NCI-H1105 (cell line): ENCODE measurements at places on chromosomes 2 and 18.

DNA sequence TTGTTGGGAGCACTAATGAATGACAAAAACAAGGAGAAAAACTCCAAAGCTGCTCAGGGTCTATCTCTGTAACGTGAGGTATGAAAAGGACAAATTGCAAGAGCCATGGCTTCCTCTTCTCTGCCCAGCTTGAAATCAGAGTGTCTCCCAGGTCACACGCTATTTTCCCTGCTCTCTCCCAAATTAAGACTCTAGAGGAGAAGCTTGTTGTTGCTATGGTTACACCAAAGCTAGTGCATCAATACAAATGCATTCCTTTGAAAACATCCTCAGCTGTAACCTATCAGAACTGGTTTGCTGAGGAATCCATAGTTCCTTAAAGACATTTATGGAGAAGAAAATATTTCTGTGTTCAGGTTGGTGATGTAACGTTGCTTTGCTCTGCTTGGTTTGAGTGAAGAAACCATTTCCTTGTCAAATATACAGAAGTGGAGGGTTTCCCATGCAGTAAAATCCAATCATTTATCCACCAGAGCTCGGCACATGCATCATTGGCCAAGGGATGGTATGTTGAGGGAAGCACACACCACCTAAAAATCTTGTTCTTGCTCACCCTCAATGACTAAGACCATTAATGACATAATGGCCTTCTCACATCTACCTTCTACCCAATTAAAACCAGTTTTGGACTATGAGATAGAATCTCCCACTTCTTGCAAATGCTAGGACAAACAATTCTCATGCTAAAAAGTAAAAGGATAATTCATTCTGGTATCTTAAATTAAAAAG is 2135.6 kb upstream of the CELF4 start:
- DNase-seq: no peak

DNA sequence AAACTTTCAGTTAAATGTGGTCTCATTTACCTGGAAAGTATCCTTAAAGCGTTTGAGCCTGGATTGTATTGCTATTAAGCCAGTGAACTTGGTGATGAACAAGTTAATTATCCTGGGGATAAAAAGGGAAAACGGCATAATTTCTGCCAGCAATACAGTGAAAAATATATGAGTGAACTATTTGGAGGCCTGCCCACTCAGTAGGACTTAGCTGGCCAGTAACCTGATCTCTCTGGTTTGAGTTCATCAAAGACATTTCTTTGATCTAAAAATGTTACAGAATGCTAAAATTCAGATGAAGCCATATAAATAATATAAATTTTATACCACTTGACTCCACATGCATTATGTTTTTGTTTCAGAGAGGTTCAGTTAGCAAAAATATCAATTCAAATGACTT is 241.1 kb upstream of the VWC2L start:
- no peak for DNase-seq

GRCh38 chr2:240426845-240427721 is 8.4 kb upstream of the GPC1 start:
- no peak for DNase-seq

DNA sequence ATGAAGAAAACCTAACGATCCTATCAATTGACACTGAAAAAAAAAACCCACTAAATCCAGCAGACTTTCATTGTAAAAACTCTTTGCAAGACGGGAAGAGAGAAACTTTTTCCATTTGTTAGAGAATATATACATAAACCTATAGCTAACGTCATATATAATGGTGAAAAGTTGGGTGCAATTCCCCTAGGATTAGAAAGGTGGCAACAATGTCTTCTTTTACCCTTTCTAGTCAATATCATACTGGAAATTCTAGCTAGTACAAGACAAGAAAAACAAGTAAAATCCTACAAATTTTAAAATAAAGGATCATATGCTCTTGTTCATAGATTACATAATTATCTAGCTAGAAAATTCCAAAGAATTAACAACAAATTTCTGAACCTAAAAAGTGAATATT is 1596.5 kb upstream of the LRRTM1 start:
- DNase-seq: no peak

DNA sequence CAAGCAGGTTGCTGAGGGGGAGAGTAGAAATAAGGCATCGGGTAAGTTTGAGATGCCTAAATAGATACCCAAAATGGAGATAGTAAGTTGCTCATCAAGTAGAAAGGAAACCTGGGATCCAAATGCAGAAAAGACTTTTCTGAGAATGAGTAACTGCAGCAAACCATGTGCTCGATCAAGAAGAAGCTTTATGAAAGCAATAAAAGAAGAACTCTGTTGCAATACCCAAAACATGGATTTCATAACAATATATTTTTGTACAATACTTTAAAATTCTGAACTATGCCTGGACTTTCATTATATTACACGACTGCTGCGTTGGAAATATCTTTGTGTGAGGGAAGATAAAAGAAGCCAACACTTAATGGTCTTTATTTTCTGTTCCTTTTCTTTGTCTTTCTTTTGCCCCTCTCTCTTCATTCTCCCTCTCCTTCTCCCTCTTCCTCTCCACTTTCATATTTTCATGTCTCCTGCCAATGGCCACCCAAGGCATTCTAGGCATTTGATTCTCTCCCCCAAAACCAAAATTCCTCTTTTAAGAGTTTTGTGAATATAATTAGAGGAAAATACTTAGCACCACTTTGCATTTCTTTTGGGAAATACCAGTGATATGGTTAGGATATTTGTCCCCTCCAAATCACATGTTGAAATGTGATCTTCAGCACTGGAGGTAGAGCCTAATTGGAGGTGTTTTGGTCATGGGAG is 257.6 kb downstream of the MREG start:
- DNase-seq: no peak

GRCh38 chr18:79491081-79491551 is 95.4 kb downstream of the NFATC1 start:
- no peak for DNase-seq

- DNase-seq: no peak
These were observed 54.4 kb downstream of the PMAIP1 start for GRCh38 chr18:59954241-59954640.

GRCh38 chr2:208101716-208102631 is 22.4 kb downstream of the CRYGD start:
- DNase-seq: no peak

DNA sequence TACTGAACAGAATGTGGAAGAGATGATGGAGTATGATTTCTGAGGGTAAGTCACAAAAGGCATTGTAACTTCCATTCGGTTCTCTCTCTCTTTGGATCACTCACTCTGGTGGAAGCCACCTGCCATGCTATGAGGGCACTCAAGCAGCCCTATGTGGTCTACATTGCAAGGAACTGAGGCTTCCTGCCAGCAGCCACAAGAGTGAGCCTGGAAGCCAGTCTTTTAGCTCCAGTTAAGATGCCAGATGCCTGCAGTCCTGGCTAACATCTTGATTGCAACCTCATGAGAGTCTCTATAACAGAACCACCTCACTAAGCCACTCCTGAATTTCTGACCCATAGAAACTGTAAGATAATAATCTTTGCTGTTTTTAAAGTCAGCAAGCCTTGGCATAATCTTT is 935.7 kb downstream of the LRP1B start:
- DNase-seq: no peak

DNA sequence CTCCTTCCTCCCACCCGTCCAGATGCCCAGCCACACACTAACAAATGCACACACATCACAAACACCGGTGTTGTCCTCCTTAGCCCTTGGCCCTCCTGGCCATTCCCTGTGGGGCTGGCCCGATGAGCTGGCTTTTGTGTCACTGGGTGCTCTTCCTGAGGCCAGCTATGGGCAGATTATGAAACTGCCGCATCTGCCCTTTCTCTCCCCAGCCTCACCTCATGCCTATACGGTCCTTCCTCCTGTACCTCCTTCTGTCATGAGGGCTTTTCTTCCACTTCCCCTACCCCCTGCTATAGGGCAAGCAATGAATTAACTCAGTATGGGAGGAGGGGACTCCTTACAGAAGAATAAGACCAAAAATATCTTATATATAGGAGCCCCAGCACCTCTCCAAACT is 10.3 kb upstream of the INO80C start:
- no peak for DNase-seq

GRCh38 chr2:119408221-119408619 is 23.4 kb upstream of the TMEM37 start:
- DNase-seq: no peak

DNA sequence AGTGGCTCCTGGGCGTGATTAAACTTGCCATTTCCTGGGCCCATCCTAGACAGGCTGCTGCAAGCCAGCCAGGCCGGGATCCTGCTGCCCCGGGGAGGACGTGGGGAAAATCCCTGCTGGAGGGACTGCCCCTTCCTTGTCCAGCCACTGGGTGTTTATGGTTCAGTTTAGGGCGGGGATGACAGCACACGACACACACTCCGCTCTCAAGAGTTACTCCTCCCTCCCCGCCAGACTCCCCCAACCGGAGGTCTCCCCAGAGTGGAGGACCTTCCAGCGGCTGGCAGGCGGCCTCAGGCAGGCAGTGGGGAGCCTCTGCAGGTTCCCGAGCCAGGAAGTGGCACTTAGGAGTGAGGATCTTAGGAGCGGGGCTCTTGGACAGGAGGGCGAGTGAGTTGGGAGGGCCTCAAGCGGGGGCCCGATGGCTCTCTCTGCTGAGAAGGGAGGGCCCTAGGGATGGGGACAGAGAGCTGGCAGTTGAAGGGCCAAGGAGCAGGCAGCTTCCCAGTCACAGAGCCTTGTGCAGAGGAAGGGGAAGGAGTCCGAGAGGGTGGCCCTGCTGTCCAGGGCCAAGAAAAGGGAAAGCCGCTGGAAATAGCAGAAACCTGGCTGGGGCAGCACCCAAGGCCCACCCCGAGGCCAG is 5.7 kb upstream of the GPR35 start:
- DNase-seq: no peak

- no peak for DNase-seq
These were observed 123.2 kb downstream of the PHLPP1 start for GRCh38 chr18:62838475-62839098.

DNA sequence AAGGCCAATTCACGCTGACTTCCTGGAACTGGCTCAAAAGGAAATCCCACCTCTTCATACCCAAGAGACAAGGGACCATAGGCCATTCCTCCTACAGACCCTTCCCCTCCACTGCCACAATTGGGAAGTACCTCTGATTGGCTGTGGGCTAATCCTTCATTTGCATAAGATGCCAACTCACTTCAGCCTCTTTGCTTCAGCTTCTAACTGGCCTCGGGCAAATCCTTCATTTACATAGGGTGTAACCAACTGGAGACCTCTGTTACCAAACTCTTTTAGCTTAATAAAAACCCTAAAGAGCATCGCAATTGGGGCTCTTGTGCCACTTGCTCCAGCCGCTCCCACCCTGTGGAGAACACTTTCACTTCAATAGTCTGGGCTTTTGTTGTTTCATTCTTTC is 38.2 kb downstream of the MC2R start:
- DNase-seq: no peak

- DNase-seq: no peak
These were observed 21.0 kb downstream of the CIB4 start for GRCh38 chr2:26620031-26620605.

GRCh38 chr2:71806432-71806831 is 341.2 kb downstream of the CYP26B1 start:
- no peak for DNase-seq

GRCh38 chr2:127573298-127573697 is 37.8 kb downstream of the MYO7B start:
- no peak for DNase-seq

DNA sequence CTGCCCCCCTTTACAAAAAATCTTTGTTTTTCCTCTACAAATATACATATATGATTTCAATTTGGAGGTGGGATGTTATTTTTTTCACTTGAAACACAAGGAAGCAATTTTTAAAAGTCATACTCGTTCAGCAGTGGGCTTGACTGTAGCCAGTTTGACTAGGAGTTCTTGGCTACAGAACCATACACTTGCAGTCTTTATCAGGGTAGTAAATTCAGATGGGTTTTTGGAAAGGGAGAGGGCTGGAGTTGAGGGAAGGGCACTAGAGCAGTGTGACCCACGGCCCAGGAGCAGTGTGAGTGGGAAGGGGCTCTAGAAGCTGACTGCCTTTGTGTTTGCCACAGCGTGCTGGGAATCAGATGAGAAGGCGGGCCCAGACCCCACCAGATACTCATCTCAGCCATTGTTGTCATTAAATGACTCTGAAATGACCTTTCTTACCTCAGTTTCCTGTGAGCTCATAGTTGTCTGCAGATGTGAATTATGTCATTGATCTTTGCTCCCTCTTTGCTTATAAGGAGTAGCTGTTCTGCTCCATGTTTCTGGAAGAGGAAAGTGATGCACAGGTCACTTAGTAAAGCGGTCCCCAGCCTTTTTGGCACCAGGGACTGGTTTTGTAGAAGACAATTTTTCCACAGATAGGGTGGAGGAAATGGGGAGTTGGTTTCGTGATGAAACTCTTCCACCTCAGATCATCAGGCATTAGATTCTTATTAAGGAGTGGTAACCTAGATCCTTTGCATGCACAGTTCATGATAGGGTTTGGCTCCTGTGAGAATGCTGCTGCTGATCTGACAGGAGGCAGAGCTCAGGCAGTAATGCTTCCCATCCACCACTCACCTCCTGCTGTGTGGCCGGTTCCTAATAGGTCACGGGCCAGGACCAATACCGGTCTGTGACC is 116.8 kb downstream of the SPTBN1 start:
- no peak for DNase-seq

DNA sequence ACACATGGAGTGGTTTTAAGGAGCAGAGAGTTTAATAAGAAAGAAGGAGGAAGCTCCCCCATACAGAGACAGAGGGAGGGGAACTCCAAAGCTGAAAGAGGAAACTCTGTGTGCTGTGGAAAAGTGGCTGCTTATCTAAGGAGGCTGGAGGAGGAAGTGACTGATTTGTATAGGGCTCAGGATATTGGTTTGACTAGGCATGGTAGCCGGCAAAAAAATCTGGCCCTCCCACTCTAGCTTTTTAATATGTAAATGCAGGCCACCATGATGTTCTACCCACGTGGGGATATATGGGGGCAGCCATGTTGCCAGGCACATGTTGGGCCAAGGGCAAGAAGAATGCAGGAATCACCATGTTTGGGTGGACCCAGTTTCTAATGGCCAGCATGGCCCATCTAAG is 64.3 kb downstream of the HNMT start:
- DNase-seq: no peak

- no peak for DNase-seq
These were observed 326.3 kb upstream of the ZNF804A start for GRCh38 chr2:184272056-184272455.

- DNase-seq: no peak
These were observed 198.6 kb downstream of the FAM210A start for GRCh38 chr18:13527730-13528129.

GRCh38 chr2:28975671-28976070 is 5.4 kb upstream of the TOGARAM2 start:
- DNase-seq: no peak

DNA sequence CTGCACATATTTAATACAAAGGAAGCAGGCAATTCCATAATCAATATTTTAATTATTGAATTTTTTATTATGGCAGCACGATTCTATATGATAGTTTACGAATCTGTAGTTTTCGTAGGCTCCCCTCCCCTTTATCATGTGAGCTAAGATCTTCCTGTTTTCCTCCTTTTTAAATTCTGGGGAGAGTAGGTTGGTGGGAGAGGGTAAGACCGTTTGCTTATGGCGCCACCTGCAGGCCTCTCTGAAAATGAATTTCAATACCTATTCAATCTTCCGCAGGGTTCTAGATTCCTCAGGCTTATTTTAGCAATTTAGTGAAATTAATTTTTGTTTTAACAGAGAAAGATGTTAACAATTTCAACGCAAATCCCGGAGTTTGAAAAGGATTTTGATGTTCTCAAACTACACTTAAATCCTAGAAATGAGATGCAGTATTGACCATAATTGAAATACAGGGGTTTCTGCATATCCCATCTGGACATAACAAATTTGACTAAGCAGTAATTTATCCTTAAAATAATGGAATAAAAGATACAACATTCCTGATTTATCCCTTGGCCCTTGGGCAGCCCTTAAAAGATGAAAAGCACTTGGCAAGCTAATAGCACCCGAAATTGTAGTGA is 12.8 kb upstream of the GBX2 start:
- peak; percentile 35 for DNase-seq
